ENCODE measurements at places on chromosomes 16 and 17. TPM values are rescaled to one million over a fixed set of nuclear protein-coding genes. Genes with fewer than 3 reads are reported as not detected.

Gene PRSS27
- 1.6 TPM for total RNA-seq

Gene DNAJA3
- 108 TPM for total RNA-seq

Gene NLE1
- total RNA-seq, result 54.0 TPM

DNA sequence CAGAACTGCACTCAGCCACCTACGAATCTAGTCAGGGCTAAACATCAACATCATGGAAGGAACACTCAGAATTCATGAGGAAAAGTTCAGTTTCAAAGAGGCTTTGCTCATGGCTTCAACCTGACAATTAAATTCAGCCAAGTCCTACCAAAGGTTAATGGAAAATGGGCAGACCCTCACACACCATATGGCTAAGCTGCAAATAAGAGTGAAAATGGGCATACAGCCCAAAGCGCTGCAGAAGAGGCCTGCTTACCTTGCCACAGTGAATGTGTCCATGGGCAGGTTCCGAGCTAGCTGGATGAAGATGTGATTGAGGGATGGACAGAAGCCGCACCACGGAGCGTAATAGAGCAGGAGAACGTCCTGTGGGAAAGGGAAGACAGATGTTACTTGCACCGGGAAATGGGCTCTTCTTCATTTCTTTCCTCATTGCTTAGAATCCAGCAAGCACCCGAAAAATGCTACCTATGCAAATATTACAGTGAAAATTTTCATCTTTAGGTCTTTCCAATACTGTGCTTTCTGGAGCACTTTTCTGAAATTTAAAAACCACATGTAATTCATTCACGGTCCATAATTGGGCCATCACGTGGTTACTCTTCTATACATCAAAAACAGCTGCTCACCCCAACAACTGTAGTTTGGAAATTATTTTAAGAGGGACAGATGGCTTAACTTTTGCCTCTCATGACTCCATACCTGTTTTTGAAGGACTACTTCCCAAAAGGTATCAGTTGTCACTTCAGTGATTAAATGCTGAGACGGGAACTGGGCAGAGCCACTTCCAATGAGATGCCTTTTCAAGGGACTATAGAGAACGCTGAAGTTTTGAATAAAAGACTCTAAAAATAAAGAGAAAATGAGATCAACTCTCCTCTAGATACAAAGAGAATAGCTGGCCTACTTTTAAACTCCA, 19.6 kb downstream of the SNN start:
- H3K4me3 ChIP-seq, result no peak overlapping the region
- no peaks in the 10 kb centered on the region for H3K27me3 ChIP-seq
- H3K4me1 ChIP-seq, result peaks cover 17% of the 10 kb centered on the region
- DNase-seq, result no peak
- H3K36me3 ChIP-seq, result peaks cover 41% of the 10 kb centered on the region

- no peak for DNase-seq
- no peaks in the 10 kb centered on the region for H3K36me3 ChIP-seq
- no peaks in the 10 kb centered on the region for H3K27me3 ChIP-seq
- peaks cover 13% of the 10 kb centered on the region for H3K4me1 ChIP-seq
- H3K27ac ChIP-seq, result no peak overlapping the region
Measured at GRCh38 chr16:84194018-84194417, 3.1 kb downstream of the ADAD2 start.

GRCh38 chr17:181245-182049, at the start of gene DOC2B:
TSS of gene DOC2B (minus strand) at chr17:181650. CDS start at chr17:181479, 171 bp downstream.
- no peak within 1 kb of the TSS for H3K27ac ChIP-seq
- no peak within 1 kb of the TSS for H3K4me3 ChIP-seq
- no peaks in the 10 kb centered on the region for H3K36me3 ChIP-seq

GRCh38 chr16:79393127-79393526, 207.4 kb downstream of the MAF start:
- H3K4me3 ChIP-seq, result no peak overlapping the region
- DNase-seq, result no peak
- H3K27me3 ChIP-seq, result no peaks in the 10 kb centered on the region

Measured in CD8-positive, alpha-beta memory T cell (primary cell).